ENCODE measurements at places on chromosomes 12 and 14. TPM values are rescaled to one million over a fixed set of nuclear protein-coding genes. Genes with fewer than 3 reads are reported as not detected.

- H3K27ac ChIP-seq: no peak overlapping the region
- peaks cover 3% of the 10 kb centered on the region for H3K27me3 ChIP-seq
- H3K4me1 ChIP-seq: no peaks in the 10 kb centered on the region
- no peaks in the 10 kb centered on the region for H3K36me3 ChIP-seq
Observed at GRCh38 chr12:124664395-124665111, 97.1 kb upstream of the NCOR2 start.

GRCh38 chr12:14157088-14157747 is 175.8 kb upstream of the GRIN2B start:
- no peak overlapping the region for H3K27ac ChIP-seq
- H3K4me1 ChIP-seq: no peaks in the 10 kb centered on the region
- no peaks in the 10 kb centered on the region for H3K36me3 ChIP-seq
- H3K4me3 ChIP-seq: no peak overlapping the region

- no peak overlapping the region for H3K4me3 ChIP-seq
- H3K4me1 ChIP-seq: no peaks in the 10 kb centered on the region
- H3K27ac ChIP-seq: no peak overlapping the region
- DNase-seq: no peak
Observed at GRCh38 chr12:77800501-77800900, 30.2 kb upstream of the NAV3 start.

Gene RAB2B
- 29.0 TPM for total RNA-seq

DNA sequence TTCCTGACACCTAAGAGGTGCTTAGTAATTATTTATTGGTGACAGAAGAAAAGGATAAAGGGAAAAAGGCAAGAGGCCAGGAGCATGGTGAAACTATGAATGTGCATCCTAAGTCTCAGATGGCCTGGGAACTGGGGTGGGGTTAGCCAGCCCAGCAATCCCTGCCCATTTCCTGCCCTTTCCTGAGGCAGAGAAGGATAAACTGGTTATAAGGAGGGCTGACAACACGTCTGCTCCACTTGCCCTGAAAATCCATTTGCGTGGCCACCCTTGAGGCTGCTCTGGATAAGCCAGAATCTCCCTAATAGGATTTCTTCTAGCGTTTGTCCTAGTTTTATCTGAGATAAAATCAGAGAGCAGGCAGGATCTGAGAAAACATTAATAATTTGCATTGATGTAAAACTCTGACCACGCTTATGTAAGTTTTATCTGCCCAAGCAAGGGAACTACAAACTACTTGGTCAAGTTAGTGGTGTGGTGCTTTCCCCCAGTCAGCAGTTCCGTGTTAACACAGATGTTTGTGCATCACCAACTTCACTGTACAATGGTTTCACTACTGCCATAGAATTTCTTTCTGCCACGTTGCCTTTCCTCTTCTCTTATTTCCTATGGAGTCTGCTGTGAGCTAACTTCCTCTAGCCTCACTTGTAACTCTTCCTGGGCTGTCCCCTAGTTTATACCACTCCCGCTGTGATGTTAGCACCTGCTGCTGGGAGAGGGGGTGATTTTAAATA is 392.7 kb downstream of the RPS29 start:
- H3K4me3 ChIP-seq: no peak overlapping the region
- H3K27ac ChIP-seq: no peak overlapping the region
- H3K36me3 ChIP-seq: no peaks in the 10 kb centered on the region
- H3K4me1 ChIP-seq: no peaks in the 10 kb centered on the region
- no peaks in the 10 kb centered on the region for H3K27me3 ChIP-seq

DNA sequence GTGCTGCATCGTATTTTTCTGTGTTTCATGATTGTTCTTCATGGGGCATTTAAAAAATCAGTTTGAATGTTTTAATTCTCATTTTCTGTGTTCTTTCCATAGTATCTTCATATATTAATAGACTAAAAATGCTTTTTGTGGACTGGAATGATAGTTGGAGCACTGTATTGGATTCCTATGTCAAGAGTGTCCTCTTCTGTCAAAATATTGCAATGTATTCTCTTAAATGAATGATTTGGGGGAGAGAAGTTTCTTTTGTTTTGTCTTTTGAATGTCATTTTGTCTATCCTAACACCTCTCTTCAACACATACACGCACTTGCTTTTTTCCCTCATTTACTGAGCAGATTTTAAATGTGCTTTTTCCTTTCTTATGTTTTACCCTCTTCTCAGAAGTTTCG is 4.7 kb upstream of the EIF2S3B start:
- no peak overlapping the region for H3K27ac ChIP-seq
- H3K27me3 ChIP-seq: peaks cover 24% of the 10 kb centered on the region
- no peak overlapping the region for H3K4me3 ChIP-seq
- no peaks in the 10 kb centered on the region for H3K4me1 ChIP-seq

GRCh38 chr14:68879321-68879781 is 86.5 kb upstream of the ZFP36L1 start:
- H3K36me3 ChIP-seq: peaks cover 16% of the 10 kb centered on the region
- H3K4me3 ChIP-seq: no peak overlapping the region
- H3K4me1 ChIP-seq: no peaks in the 10 kb centered on the region
- no peak for DNase-seq
- H3K27me3 ChIP-seq: no peaks in the 10 kb centered on the region

Gene RNASE3
- total RNA-seq: not detected

DNA sequence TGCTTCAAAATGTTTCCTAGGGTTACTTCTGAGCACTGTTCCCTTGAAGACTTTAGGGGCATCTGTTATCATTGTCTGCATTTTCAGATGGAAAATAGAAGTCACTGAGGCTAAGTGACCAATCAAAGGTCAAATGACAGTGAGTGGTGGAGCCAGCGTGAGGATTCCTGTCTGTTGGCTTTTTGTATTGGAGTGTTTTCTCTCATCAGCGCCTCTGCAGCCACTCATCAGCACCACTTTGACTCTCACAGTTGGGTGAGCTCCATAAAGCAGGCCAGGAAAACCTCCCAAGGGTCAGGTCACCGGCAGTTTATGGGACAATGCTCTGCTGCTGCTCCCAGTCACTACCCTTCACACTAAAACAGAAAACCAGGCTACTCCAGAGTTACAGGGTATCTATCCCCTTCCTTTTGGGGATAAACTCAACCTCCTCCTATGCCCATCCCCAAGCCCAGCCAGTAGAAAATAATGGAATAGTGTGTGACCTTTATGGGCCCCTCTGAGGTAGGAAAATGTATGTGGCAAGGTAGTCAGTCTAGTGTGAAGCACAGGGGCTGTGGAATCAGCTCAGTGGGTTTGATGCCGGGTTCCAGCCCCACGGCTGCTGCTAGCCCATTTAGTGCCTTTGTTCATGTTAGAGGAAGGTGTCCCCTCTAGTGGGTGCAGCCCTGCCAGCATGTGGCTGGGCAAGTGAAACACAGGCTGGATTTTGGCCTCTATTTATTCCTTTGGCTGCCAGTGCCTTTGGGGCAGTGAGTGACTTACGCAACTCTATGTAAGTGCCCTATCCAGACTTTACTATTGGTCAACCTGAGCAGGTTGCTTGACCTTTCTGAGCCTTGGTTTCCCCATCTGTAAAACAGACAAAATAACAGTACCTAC is 133.8 kb upstream of the CPM start:
- H3K27ac ChIP-seq: no peak overlapping the region
- H3K36me3 ChIP-seq: no peaks in the 10 kb centered on the region
- H3K4me3 ChIP-seq: no peak overlapping the region
- no peak for DNase-seq

Gene GDF3
- not detected for total RNA-seq

Gene RAD51AP1
- 43.5 TPM for total RNA-seq

DNA sequence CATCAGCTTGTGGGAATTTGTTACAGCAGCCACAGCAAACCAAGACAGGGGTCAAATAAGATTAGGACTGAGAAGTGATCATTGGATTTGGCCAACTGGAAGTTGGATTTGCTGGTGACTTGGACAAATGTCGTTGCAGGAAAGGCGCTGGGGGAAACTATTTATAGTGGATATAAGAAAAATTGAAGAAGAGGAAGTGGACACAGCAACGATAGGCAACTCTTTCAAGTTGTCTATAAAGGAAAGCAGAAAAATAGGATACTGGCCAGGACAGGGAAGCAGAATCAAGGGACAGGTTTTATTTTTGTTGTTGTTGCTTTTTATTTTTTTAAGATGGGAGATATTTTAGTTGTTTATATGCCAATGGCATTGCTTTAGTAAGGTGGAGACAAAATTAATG is 56.2 kb upstream of the RTRAF start:
- no peaks in the 10 kb centered on the region for H3K27me3 ChIP-seq
- H3K36me3 ChIP-seq: peaks cover 73% of the 10 kb centered on the region
- DNase-seq: no peak

DNA sequence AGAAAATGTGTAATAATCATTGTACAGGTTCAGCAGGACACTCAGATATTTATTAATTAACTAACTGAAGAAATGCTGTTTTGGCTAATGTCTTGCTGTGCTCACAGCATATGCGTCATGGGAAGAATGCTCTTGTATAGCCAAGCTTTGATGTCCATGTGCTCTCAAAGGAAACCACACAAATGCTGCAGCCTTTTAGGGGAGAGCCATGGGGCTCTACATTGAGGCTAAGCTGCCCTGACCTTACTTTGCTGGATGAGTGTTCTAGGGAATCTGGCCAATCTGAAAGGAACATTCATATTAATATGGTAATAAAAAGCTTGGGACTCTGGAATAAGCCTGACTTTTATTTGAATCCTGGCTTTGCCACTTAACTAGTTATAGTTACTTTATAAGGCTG is 9.5 kb upstream of the CRADD start:
- H3K27ac ChIP-seq: no peak overlapping the region
- DNase-seq: no peak
- H3K27me3 ChIP-seq: no peaks in the 10 kb centered on the region
- H3K4me3 ChIP-seq: no peak overlapping the region

DNA sequence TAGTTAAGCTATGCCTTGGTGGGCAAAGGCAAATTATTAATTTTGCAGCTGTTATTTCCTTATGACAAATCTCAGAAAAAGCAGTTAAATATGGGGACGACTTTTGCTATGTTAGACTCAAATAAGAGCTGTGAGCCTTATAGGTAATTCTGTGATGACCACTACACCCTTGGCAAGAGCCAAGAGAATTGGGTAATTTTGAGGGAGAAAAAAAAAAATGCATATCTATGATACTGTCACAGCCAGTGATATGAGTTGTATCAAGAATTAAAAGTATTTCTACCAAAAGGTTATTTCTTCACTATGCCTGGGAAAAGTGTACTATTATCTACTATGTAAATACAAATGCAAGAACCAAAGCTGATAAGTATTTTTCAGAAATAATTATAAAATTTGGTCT is 43.9 kb downstream of the SCAF11 start:
- peaks cover 70% of the 10 kb centered on the region for H3K36me3 ChIP-seq
- no peak overlapping the region for H3K4me3 ChIP-seq
- H3K4me1 ChIP-seq: peaks cover 2% of the 10 kb centered on the region

DNA sequence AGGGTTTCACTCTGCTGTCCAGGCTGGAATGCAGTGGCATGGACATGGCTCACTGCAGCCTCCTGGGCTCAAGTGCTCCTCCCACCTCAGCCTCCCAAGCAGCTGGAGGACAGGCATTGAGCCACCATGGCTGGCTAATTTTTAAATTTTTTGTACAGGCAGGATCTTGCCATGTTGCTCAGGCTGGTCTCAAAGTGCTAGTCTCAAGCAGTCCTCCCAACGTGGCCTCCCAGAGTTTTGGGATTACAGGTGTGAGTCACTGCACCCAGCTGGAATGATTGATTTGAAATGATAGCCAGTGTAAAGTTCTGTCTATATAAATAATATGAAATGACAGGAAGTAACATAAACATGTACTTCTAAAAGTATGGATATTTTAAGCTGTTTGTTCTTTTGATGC is 172.7 kb downstream of the FUT8 start:
- peaks cover 4% of the 10 kb centered on the region for H3K4me1 ChIP-seq
- no peak overlapping the region for H3K27ac ChIP-seq
- peaks cover 14% of the 10 kb centered on the region for H3K36me3 ChIP-seq
- DNase-seq: no peak

Gene C14orf132
- total RNA-seq: 1.2 TPM

- H3K27me3 ChIP-seq: peaks cover 3% of the 10 kb centered on the region
- H3K4me3 ChIP-seq: no peak overlapping the region
- H3K27ac ChIP-seq: no peak overlapping the region
- H3K36me3 ChIP-seq: no peaks in the 10 kb centered on the region
- DNase-seq: no peak
- peaks cover 8% of the 10 kb centered on the region for H3K4me1 ChIP-seq
Observed at GRCh38 chr12:121114019-121114639, 18.5 kb upstream of the P2RX7 start.

- no peaks in the 10 kb centered on the region for H3K36me3 ChIP-seq
- H3K27me3 ChIP-seq: peaks cover 34% of the 10 kb centered on the region
- DNase-seq: peak; percentile 62
- H3K4me1 ChIP-seq: peaks cover 22% of the 10 kb centered on the region
- H3K4me3 ChIP-seq: peak overlapping the region; percentile 76
Observed at GRCh38 chr12:9943240-9943639, 11.1 kb upstream of the CLEC2A start.

DNA sequence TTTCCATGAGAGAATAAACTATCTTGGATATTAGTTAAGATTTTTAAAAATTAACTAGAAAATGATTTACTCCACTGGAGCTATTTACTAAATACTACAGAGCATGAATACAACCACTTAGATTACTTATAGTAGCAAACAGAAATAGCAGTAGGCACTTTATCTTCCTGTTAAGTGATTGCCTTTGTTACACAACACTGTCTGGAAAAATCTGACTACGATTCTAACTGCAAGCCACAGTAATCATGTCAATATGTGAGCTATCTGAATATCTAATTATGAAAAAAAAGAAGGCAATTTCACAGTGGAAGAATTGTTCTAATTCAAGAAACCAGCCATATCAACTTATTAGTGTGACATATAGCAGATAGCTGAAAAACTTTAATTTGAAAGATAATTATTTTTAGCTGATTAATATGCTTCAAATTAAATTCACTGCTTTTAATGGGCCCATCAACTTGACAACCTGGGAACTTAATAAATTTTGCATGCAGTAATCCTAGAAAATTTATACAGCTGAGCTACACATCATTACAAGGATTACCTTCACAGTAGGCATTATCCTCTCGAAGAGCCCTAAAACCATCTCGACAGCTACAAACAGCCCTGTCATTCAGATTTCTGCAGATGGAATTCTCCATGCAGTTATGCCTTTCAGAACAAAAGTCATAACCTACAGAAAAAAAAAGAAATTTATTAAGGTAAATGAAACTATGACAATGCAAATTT is 172.8 kb downstream of the NELL2 start:
- no peaks in the 10 kb centered on the region for H3K36me3 ChIP-seq
- no peaks in the 10 kb centered on the region for H3K4me1 ChIP-seq
- no peaks in the 10 kb centered on the region for H3K27me3 ChIP-seq

- no peak overlapping the region for H3K27ac ChIP-seq
- DNase-seq: no peak
- no peaks in the 10 kb centered on the region for H3K4me1 ChIP-seq
Observed at GRCh38 chr12:15131431-15131830, 89.8 kb downstream of the RERG start.

- peaks cover 32% of the 10 kb centered on the region for H3K36me3 ChIP-seq
- H3K27ac ChIP-seq: no peak overlapping the region
- H3K4me1 ChIP-seq: peaks cover 21% of the 10 kb centered on the region
- H3K27me3 ChIP-seq: peaks cover 37% of the 10 kb centered on the region
Observed at GRCh38 chr12:94151582-94151981, 3.2 kb downstream of the PLXNC1 start.

Gene NPFF
- not detected for total RNA-seq

- no peak for DNase-seq
- no peak overlapping the region for H3K27ac ChIP-seq
- H3K4me1 ChIP-seq: no peaks in the 10 kb centered on the region
- H3K27me3 ChIP-seq: no peaks in the 10 kb centered on the region
Observed at GRCh38 chr12:71164568-71165197, 6.9 kb upstream of the TSPAN8 start.

Data from activated CD4-positive, alpha-beta memory T cell treated with anti-CD3 and anti-CD28 coated beads, Interleukin-2, amount 10 ng/mL, durations not matched to agents 7 days and 5 days (primary cell).